ENCODE measurements at places on chromosomes 7 and 10. TPM values are rescaled to one million over a fixed set of nuclear protein-coding genes. Genes with fewer than 3 reads are reported as not detected.

DNA sequence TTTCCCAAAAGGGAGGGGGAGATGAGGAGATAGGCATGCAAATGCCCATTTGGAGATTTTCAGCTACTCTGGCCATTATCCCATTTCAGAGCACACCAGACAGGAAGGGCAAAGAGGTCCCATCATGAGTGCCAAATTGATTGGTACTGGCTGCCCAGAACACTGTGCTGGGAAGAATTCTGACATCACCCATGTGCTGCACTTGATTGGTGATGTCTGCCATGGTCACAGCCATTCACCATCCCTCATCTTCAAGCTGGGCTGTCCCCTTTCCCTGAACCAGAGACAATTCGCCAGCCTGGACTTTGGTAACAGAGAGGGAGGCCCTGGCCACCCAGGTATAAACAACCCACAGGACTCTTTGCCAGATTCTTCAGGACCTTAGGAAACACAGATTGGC, 23.2 kb upstream of the RADIL start:
- no peak for ATAC-seq

The FAM25C gene
- not detected for total RNA-seq

DNA sequence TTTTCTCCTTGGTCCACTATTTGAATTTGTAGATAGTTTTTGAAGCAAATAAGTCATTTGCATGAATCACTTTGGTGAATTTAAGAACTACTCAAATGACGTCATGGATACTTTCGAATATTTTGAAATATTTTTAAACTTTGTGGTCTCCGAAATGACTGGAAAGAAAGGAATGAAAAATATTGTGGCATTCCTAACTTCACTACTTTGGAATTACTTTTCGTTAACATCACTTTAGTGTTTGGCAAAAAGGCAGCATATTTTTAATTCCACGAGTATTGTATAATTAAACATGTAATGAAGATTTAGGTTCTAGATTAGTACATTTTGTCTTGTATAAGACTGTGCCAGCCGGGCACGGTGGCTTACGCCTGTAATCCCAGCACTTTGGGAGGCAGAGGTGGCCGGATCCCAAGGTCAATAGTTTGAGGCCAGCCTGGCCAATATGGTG, 35.3 kb upstream of the ZRANB1 start:
- ATAC-seq, result no peak

GRCh38 chr7:103388469-103389140, 41.2 kb downstream of the PSMC2 start:
- ATAC-seq, result no peak

DNA sequence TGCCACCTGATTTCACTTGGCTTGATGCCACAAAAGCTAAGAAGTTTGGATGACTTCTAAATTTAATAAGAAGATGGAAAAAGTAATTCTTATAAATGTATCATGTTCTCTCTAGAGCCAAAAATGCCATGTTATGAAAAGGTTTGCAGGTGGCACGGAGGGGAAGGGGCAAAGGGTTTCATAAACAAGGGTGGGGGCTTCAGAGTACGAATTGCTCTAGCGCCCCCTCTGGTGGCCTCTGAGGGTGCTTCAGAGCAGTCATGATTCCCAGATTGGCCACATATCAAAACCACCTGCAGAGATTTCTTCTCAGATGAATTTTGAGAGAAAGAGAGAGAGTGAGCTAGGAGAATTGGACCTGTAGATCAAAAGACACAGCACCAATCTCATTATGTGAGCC, 208.6 kb upstream of the YAE1 start:
- ATAC-seq, result no peak

- peak; percentile 54 for ATAC-seq
Observed at GRCh38 chr10:84374455-84374854, 46.1 kb downstream of the CCSER2 start.

The SLC13A1 gene
- total RNA-seq, result not detected

The CPN1 gene
- not detected for total RNA-seq

DNA sequence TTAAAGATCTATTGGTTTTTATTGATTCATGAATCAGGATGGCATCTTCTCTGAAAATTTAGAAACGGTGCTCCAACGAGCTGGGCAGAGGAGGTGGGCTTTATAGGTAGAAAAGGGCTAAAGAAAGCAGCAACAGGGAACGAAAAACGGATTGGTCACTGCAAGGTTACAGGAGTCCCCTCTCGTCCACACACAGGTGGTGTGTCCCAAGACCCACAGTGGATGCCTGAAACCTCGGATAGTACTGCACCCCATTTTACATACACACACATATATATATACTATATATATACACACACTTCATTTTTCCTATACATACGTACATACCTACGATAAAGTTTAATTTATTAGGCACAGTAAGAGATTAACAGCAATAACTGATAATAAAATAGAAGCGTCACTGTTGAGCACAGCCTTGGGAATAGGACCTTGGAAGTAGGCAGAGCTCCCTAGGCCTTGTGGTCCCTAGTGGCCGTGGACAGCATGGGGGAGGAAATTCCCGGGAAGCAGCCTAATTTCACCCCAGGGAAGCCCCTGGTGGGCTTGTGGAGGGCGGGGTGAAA, 737 bp upstream of the NUB1 start:
- peak; percentile 34 for ATAC-seq

DNA sequence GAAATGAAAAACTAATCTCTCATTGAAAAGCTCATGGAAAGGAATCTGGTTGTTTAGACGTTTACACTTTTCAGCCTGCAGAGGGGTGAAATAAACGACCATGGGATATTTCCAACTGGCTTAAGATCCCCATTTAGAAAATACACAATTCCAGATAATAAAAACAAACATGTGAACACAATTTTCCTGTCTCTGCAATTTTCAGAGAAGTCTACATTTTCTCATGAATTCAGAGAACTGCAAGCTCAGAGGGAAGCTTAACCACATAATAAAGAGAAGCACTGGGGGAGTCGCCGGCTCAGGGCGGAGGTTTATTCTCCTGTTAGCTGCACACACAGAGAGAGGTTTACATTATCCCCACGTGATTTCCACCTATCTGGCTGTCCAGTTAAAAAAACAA, 215.2 kb downstream of the FANK1 start:
- no peak for ATAC-seq

The AZGP1 gene
- not detected for total RNA-seq

GRCh38 chr7:142853739-142854371, 1.0 kb upstream of the EPHB6 start:
- peak; percentile 75 for ATAC-seq

DNA sequence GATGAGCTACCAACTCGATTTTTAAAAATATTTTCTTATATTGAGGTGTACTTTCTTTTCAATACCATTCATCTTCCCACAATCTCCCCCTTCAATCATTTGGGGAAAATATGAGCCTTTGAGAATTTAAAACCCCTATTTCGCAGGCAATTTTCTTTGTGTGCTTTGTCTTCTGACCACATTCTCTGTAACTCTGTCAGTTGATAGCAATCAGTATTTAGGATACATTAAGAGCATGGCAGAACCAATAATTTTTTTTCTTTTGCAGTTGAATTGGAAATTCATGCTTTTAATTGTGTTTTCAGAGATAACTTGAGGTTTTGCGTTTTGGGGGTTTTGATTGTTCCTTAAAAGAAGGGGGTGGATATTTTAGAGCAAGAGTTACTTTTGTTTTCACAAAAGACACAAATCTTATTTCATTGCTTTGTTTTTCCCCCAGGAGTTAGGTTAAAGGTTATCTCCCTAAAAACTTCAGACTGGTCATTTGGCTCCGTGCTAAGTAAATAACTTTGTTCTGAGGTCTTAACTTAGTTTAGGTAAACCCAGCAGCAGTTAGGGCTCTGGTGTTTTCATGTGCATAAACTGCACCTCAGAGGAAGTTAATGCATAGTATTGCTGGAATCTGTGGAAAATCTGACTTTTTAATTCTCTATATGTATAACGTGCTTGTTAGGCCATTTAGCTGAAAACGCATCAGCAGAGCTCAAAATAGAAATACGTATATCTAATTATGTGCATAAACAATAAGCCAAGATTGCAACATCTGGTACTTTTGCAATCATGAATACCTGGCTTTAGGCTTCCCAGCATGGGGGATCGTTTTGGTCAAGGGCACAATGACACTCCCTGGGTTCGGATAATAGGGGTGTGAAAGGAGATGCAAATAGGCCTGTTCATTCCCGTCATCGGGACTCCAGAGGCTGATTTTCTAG, 676.4 kb upstream of the ANKRD30A start:
- ATAC-seq, result peak; percentile 58

The ADCY1 gene
- 13.4 TPM for total RNA-seq

DNA sequence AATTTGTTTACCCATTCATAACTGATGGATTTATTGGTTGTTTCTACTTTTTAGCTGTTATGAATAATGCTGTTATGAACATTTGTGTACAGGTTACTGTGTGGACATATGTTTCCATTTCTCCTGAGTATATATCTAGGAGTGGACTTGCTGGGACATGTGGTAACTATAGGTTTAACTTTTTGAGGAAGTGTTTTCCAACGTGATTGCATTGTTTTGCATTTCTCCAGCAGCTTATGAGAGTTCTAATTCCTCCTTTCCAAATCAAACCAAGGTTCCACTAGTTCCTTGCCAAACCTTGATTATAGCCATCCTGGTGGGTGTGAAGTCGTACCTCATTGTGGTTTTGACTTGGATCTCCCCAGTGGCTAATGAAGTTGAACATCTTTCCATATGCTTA, 2.6 kb upstream of the PRF1 start:
- no peak for ATAC-seq

The ANKRD2 gene
- not detected for total RNA-seq

The PROSER2 gene
- 1.4 TPM for total RNA-seq

The CTTNBP2 gene
- total RNA-seq, result 24.2 TPM

- peak; percentile 89 for ATAC-seq
Observed at GRCh38 chr7:37083311-37084096, 359.2 kb upstream of the AOAH start.
